ENCODE measurements at places on chromosomes 4 and X. TPM values are rescaled to one million over a fixed set of nuclear protein-coding genes. Genes with fewer than 3 reads are reported as not detected.

STPG2 gene
- not detected for total RNA-seq

PNMA5 gene
- total RNA-seq = not detected

BEND2 gene
- not detected for total RNA-seq

CLNK gene
- total RNA-seq = not detected

SOX3 gene
- not detected for total RNA-seq

MAGEA8 gene
- not detected for total RNA-seq

DNA sequence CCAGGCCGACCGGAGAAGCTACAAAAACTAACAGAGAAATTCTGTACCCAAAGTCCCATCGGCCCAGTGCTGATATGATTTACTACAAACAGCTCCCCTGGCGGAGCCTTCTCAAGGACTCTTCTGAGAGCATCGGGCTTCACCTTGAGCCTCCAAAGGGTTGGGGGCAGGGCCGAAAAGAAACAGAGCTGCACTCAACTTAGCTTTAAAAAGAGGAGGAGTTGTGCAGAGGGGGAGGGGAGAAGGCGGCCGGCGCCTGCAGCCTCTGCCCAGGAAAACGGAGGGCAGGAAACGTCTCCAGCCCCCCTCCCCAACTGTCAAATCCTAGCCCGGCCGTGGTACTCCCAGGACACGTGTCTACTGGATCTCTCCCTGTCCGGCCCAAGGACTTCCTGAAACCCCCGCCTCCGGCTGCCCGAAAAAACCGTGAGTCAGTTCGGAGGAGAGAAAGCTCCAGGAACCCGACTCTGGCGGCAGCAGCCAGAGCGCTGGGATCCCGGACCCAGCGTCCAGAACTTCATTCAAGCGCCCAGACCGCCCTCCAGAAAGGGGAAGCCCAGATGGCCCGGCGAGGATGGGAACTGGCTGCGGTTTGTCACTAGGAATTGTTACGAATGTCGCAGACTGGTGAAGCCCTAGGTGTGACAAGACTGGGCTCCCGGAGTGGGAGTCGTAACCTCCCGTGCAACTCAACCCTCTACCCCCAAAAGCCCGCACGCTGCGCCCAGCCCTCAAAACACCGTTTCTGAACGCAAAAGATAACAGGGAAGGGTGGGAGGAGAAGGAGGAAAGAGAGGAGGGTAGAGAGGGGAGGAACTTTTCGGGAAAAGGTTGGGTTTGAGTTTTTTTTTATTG is 973 bp downstream of the ADAMTS3 start:
- H3K4me1 ChIP-seq = no peaks in the 10 kb centered on the region
- H3K27ac ChIP-seq = no peak overlapping the region
- no peaks in the 10 kb centered on the region for H3K36me3 ChIP-seq
- H3K4me3 ChIP-seq = peak overlapping the region; percentile 62

DNA sequence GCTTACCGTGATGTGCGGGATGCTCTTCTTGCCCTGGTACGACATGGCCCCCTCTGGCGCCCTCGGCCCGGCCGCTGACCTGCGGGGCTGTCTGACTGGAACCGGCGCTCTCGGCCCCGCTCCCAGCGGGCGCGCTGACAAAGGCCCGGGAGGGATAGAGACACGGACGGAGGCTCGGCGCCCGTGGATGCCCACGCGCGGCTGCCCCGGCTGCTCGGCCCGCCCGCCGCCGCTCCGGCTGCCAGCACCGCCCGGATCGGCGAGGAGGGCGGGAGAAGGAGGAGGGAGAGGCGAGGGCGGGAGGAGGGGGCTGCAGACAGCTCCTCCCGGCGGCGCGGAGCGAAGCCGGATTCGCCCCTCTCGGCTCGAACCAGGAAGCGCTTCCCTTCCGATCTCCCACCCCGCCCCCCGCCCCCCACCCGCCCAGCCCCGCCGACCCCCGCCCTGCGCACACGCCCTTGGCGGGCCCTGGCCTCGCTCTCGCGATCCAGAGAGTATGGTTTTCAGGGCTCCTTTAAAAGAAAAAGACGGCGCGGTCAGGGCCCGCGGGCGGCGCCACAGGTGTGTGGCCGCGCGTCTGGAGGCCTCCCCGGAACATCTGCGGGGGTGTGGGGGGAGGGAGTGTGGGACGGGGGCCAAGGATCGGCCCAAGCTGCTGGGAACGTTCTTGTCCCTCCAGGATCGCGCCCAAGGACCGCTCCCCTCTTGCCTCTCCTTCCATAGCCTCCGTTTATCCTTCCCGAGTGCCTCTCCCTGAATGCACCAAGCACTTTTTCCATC is 4.5 kb downstream of the CRMP1 start:
- no peaks in the 10 kb centered on the region for H3K36me3 ChIP-seq
- H3K4me3 ChIP-seq = peak overlapping the region; percentile 44
- H3K4me1 ChIP-seq = no peaks in the 10 kb centered on the region
- peaks cover 48% of the 10 kb centered on the region for H3K27me3 ChIP-seq
- no peak overlapping the region for H3K27ac ChIP-seq
- no peak for DNase-seq

- peaks cover 4% of the 10 kb centered on the region for H3K27me3 ChIP-seq
- no peak overlapping the region for H3K27ac ChIP-seq
- H3K4me3 ChIP-seq = no peak overlapping the region
- H3K36me3 ChIP-seq = no peaks in the 10 kb centered on the region
- H3K4me1 ChIP-seq = no peaks in the 10 kb centered on the region
These were observed 24.8 kb upstream of the CYBB start for GRCh38 chrX:37755025-37755424.

DNA sequence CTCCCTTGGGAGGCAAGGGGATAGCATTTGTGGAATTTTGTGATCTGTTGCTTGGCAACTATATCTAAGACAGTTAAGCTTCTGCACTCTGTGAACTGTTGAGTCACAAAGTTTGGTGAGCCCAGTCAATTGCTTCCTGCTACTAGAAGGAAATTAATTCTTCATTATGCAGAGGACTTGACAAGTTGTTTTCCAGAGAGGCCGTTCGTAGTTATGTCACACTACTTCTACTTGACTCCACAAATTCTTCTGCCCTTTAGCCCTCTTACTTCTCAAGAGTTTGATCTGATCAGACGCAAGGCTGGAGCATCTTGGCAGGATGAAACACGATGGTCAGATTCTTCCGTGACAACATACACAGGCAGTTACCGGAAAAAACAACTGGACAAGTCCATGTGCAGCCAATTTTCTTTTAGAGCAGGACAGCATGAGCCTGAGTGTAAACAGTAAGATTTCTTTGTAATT is at the start of gene C4orf51:
TSS of gene C4orf51 (plus strand) at position 156 of the 465 bp plus-strand sequence. CDS start at position 214, 58 bp downstream.
- H3K36me3 ChIP-seq = no peaks in the 10 kb centered on the region
- peak within 1 kb of the TSS; percentile 32 for H3K27ac ChIP-seq
- H3K4me1 ChIP-seq = peaks cover 2% of the 10 kb centered on the region

- no peak overlapping the region for H3K27ac ChIP-seq
- no peak overlapping the region for H3K4me3 ChIP-seq
- no peak for DNase-seq
- H3K4me1 ChIP-seq = no peaks in the 10 kb centered on the region
- no peaks in the 10 kb centered on the region for H3K36me3 ChIP-seq
- peaks cover 13% of the 10 kb centered on the region for H3K27me3 ChIP-seq
These were observed 110.3 kb downstream of the UCHL1 start for GRCh38 chr4:41366911-41367517.

- no peak overlapping the region for H3K27ac ChIP-seq
- DNase-seq = peak; percentile 88
- H3K4me1 ChIP-seq = no peaks in the 10 kb centered on the region
- H3K4me3 ChIP-seq = no peak overlapping the region
- no peaks in the 10 kb centered on the region for H3K27me3 ChIP-seq
These were observed 15.2 kb downstream of the HSD17B11 start for GRCh38 chr4:87375719-87376291.

- H3K4me3 ChIP-seq = no peak overlapping the region
- H3K27ac ChIP-seq = no peak overlapping the region
- no peaks in the 10 kb centered on the region for H3K36me3 ChIP-seq
- no peak for DNase-seq
- no peaks in the 10 kb centered on the region for H3K4me1 ChIP-seq
These were observed 6.3 kb upstream of the SORCS2 start for GRCh38 chr4:7186031-7186430.

- H3K27ac ChIP-seq = no peak overlapping the region
- no peak overlapping the region for H3K4me3 ChIP-seq
- no peak for DNase-seq
- no peaks in the 10 kb centered on the region for H3K27me3 ChIP-seq
- peaks cover 23% of the 10 kb centered on the region for H3K4me1 ChIP-seq
These were observed 11.7 kb downstream of the JADE1 start for GRCh38 chr4:128821151-128821550.

- no peaks in the 10 kb centered on the region for H3K27me3 ChIP-seq
- no peak overlapping the region for H3K4me3 ChIP-seq
- H3K4me1 ChIP-seq = no peaks in the 10 kb centered on the region
- DNase-seq = peak; percentile 67
- no peak overlapping the region for H3K27ac ChIP-seq
These were observed 135.1 kb upstream of the PACRGL start for GRCh38 chr4:20565075-20565721.

- no peaks in the 10 kb centered on the region for H3K4me1 ChIP-seq
- no peaks in the 10 kb centered on the region for H3K36me3 ChIP-seq
- no peak overlapping the region for H3K4me3 ChIP-seq
- peak; percentile 16 for DNase-seq
- H3K27me3 ChIP-seq = no peaks in the 10 kb centered on the region
- no peak overlapping the region for H3K27ac ChIP-seq
These were observed 111.7 kb downstream of the TENM3 start for GRCh38 chr4:182354867-182355266.

DNA sequence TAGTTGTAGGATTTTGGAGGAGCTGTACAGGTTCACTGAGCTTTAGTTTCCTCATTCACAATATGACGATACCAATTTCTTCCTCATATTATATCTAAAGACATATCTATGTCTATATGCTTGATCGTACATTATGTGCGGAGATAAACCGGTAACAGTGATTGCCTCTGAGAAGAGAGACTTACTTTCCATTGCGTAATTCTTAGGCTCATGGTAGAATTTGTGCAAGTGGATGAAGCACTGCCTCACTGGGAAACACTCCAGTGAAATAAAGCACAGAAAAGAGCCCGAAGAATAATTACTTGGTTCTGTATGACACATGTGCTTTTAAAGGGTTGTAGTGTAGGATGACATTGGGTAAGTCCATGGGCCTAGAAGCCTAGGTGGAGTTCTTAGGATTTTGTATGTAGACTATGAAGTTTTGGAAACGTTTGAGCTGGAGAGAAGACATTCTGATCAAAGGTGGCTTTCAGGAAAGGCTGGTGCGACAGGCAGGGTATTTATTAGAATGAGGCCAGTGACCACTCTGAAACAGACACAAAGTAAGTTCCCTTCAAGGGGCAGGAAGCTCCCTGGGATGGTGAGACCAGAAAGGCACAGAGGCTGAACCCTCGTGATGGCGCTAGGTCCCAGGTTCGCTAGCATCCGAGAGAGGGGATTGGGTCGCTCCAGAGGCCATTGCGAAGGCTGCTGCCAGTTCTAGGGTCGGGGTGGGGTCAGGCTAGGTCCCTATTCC is 649 bp upstream of the VBP1 start:
- DNase-seq = no peak
- peak overlapping the region; percentile 86 for H3K4me3 ChIP-seq
- H3K27ac ChIP-seq = peak overlapping the region; percentile 83
- H3K36me3 ChIP-seq = no peaks in the 10 kb centered on the region
- H3K4me1 ChIP-seq = no peaks in the 10 kb centered on the region

DNA sequence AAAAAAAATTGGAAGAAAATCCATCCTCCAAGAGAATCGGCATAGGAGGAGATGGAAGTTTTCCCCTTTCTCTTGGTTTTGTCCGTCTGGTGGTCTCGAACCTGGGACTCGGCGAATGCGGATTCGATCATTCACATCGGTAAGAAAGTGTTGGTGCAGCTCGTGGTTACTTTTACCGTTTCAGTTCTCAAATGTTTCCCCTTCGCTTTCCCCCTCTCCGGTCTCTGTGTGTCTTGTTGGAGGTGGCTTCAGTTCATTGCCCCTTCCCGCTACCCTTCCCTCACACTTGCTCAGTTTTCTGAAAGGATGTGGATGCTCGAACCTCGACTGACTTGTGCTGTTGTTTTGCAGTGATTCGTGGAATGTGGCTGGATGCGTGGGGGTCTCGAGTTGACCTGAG is 840 bp downstream of the GRID2 start:
- H3K27ac ChIP-seq = no peak overlapping the region
- H3K4me3 ChIP-seq = no peak overlapping the region
- H3K36me3 ChIP-seq = no peaks in the 10 kb centered on the region

DNA sequence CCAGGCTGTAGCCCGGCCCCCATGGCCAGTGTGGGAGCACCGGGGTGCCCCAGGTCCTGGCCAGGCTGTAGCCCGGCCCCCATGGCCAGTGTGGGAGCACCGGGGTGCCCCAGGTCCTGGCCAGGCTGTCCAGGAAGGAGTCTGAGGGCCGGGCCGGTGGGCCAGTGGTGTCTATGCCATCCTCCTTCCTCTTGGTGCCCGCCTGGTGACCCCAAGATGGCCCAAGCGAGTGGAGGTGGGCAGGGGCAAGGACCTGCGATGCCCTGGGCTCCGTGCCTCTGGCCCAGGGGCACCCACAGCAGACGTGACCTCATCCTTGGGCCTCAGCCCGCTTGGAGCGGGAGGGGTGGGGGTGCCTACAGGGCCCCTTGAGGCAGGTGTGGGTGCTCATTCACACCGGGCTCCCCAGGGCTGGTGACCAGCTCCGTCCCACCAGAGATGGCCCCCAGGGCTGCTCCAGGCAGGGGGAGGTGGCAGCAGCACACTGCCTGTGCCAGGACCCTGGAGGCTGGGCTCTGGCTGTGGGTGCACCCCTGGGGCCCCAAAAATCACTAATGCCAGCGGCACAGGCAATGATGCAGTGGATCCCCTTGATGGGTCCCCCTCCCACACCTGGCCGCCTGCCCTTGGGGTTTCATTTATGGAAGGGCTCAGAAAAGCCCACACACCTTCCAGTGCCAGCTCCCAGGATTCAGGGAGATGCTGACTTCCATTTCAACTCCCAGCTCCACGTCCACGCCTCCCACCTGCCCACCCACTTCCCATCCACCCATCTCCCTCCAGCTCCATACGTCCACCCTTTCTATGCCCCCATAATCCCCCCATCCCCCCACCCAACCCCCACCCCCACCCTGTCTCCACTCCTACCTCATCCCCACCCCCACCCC is 35.8 kb downstream of the TACC3 start:
- H3K4me3 ChIP-seq = no peak overlapping the region
- H3K36me3 ChIP-seq = no peaks in the 10 kb centered on the region
- no peak overlapping the region for H3K27ac ChIP-seq

DNA sequence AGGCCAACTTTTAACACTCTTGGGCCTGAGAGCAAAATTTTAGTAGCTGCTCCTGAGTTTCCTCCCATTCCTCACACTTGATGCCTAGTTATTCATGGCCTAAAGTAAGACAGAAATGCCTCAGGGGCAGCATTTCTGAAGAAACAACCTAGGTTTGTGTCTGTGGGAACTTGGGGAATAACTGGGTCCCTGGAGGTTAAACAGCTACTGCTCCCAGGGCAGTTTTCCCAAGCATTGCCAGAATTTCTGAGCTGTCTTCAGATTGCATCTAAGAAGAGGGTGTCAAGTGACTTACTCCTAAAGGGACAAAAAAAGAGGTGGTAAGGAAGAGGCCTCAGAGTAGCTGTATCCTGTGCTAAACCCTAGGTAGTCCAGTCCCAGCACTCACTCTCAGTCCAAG is 130.8 kb upstream of the ACSL4 start:
- H3K4me3 ChIP-seq = no peak overlapping the region
- H3K36me3 ChIP-seq = no peaks in the 10 kb centered on the region
- no peaks in the 10 kb centered on the region for H3K4me1 ChIP-seq
- H3K27ac ChIP-seq = no peak overlapping the region

- no peak overlapping the region for H3K4me3 ChIP-seq
- no peaks in the 10 kb centered on the region for H3K4me1 ChIP-seq
- no peak overlapping the region for H3K27ac ChIP-seq
- H3K36me3 ChIP-seq = no peaks in the 10 kb centered on the region
- H3K27me3 ChIP-seq = no peaks in the 10 kb centered on the region
- no peak for DNase-seq
These were observed 268.1 kb downstream of the DKK2 start for GRCh38 chr4:106767991-106768390.

- H3K4me1 ChIP-seq = no peaks in the 10 kb centered on the region
- DNase-seq = no peak
- peaks cover 21% of the 10 kb centered on the region for H3K27me3 ChIP-seq
- no peaks in the 10 kb centered on the region for H3K36me3 ChIP-seq
- no peak overlapping the region for H3K27ac ChIP-seq
These were observed 18.6 kb downstream of the CXCL13 start for GRCh38 chr4:77624213-77624612.

Measured in IMR-90 (cell line).